ENCODE measurements at places on chromosomes 3 and 15. TPM values are rescaled to one million over a fixed set of nuclear protein-coding genes. Genes with fewer than 3 reads are reported as not detected.

PLA2G4D gene
- total RNA-seq, result not detected

SMCO1 gene
- total RNA-seq, result not detected

TJP1 gene
- 80.4 TPM for total RNA-seq

RASGRF1 gene
- total RNA-seq, result 8.5 TPM

NANOGP8 gene
- total RNA-seq, result not detected

CHL1 gene
- total RNA-seq, result 1,059 TPM

MRAS gene
- total RNA-seq, result 64.5 TPM

ZNF35 gene
- total RNA-seq, result 42.3 TPM

ARGFX gene
- not detected for total RNA-seq

TF gene
- total RNA-seq, result 7.2 TPM

GOLGA6D gene
- not detected for total RNA-seq

PML gene
- 19.1 TPM for total RNA-seq

CEP70 gene
- total RNA-seq, result 69.5 TPM

GP5 gene
- not detected for total RNA-seq

CFAP20DC gene
- total RNA-seq, result 4.1 TPM

REC114 gene
- not detected for total RNA-seq

CMSS1 gene
- total RNA-seq, result 14.4 TPM

AP3B2 gene
- 104 TPM for total RNA-seq

CSPG5 gene
- 102 TPM for total RNA-seq

TPRG1 gene
- 2.5 TPM for total RNA-seq

GJD2 gene
- total RNA-seq, result 0.94 TPM

TRPC1 gene
- 113 TPM for total RNA-seq

PIF1 gene
- 3.8 TPM for total RNA-seq

RHOV gene
- 8.1 TPM for total RNA-seq

CACNA2D2 gene
- 4.1 TPM for total RNA-seq

ZNF660 gene
- 28.5 TPM for total RNA-seq

ZNF501 gene
- 25.0 TPM for total RNA-seq

KY gene
- 0.94 TPM for total RNA-seq

POC1A gene
- 4.4 TPM for total RNA-seq

TRPM1 gene
- total RNA-seq, result not detected

C3orf52 gene
- 0.63 TPM for total RNA-seq

SAMMSON gene
- total RNA-seq, result not detected

CPB1 gene
- total RNA-seq, result not detected

NUP210 gene
- 19.4 TPM for total RNA-seq

PPCDC gene
- total RNA-seq, result 18.2 TPM

TASOR gene
- 162 TPM for total RNA-seq

RCCD1 gene
- total RNA-seq, result 27.9 TPM

CILP gene
- 0.63 TPM for total RNA-seq

KIF15 gene
- 11.0 TPM for total RNA-seq

PRSS50 gene
- total RNA-seq, result 0.31 TPM

MRPL47 gene
- total RNA-seq, result 24.7 TPM

NR1I2 gene
- 0.63 TPM for total RNA-seq

ARNT2 gene
- 69.2 TPM for total RNA-seq

EFHB gene
- total RNA-seq, result 0.63 TPM

TMEM45A gene
- 1.6 TPM for total RNA-seq

MUSTN1 gene
- total RNA-seq, result not detected

OSBPL10 gene
- 41.6 TPM for total RNA-seq

EPHA3 gene
- total RNA-seq, result 208 TPM

AHSG gene
- 0.63 TPM for total RNA-seq

KCNMB3 gene
- 9.7 TPM for total RNA-seq

CAMKV gene
- 283 TPM for total RNA-seq

SGO1 gene
- total RNA-seq, result 4.1 TPM

KBTBD13 gene
- total RNA-seq, result not detected

VEPH1 gene
- total RNA-seq, result 15.7 TPM

NRG4 gene
- total RNA-seq, result not detected
